ENCODE measurements at places on chromosomes 4 and X. TPM values are rescaled to one million over a fixed set of nuclear protein-coding genes. Genes with fewer than 3 reads are reported as not detected.

Gene PNMA5
- not detected for total RNA-seq

Gene MAGEH1
- total RNA-seq: 26.7 TPM

Gene TMA16
- total RNA-seq: 9.3 TPM

Gene VEGFD
- under 0.01 TPM for total RNA-seq

Gene LNX1
- total RNA-seq: 0.36 TPM

Gene HAND2
- total RNA-seq: 0.56 TPM

Gene RNF150
- total RNA-seq: 18.1 TPM

Gene USP46
- total RNA-seq: 15.4 TPM
